Hepatocyte (in vitro differentiated cells): ENCODE measurements at places on chromosomes 5 and 9. TPM values are rescaled to one million over a fixed set of nuclear protein-coding genes. Genes with fewer than 3 reads are reported as not detected.

The PDE6A gene
- polyA plus RNA-seq = 3.7 and 3.9 TPM in 2 replicates

The ALDH1B1 gene
- 21.5 and 30.9 TPM in 2 replicates for polyA plus RNA-seq

DNA sequence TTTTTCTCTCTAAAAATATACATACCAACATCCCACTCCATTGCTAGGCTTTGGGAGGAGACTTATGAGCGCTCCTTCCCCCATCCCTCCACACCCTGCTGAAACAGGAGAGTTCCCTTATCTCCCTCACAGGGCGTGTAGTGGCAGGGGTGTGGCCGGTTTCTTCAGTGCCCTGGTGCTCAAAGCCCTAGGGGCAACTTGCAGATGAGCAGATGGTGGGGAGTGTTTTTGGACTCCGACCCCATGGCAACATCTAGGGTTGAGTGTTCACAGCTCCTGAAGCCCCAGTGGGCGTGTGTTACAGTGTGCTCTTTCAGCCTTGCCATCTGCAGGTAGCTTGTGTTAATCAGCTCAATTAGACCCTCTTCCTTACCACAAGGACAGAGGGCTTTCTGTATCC lies 409.5 kb downstream of the MAT2B start:
- peak; percentile 9 for DNase-seq

DNA sequence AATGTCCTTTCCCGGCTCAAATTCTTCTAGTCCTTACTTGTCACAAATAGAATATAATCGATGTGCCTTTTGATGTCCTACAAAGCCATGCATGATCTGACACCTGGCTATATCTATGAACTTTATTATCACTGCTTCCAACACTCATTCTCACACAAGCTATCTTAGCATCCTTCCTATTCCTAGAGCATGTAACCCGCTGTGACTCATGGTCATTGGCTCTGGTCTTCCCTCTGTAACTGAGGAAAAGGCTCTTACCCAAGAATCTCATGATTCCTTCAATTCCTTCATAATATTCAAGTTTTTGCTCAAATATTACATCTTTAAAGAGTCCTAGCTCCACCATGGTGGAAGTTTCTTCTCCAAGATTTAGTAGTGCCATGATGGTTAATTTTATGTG lies 480.0 kb upstream of the PAPPA start:
- DNase-seq = no peak

DNA sequence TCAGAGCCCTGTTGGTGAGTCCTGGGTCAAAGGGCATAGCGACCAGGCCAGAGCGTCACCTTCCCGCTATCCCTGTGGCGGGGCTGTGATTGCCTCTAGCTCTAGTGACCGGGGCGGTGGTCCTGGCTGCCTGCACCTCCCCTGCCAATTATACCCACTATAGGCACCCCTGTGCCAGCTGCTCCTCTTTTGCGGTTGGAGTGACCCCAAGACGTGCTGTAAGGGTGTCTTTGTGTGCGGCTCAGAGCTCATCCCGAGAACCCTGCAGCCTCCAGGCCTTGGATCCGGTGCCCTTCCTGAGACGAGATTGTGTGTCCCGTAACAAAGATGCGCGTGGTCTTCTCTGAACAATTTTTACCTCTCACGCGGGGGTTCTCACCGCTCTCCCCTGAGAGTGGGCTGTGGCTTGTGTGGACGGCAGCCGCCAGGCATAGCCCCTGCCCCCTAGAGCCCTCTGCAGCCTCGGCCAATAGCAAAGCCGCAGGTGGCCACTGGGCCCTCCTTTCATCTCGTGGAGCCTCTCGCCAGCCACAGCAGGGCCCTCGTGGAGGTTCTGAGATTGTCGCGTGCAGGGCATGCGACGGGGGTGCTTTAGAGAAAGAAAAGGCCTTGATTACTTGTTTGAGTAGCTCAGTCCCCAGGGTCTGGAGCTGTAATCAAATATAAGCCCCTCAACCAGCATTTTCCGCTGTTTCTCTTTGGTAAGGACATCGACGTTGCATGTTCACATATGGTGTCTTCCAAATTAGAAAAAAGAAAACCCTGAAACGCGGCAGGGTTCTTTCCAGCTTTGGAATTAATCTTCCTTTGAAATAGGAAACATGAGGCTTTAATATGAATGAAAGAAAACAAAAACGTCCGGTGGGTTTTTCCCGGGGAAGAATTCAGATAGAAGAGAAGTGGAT lies 10.7 kb downstream of the NKD2 start:
- no peak for DNase-seq

DNA sequence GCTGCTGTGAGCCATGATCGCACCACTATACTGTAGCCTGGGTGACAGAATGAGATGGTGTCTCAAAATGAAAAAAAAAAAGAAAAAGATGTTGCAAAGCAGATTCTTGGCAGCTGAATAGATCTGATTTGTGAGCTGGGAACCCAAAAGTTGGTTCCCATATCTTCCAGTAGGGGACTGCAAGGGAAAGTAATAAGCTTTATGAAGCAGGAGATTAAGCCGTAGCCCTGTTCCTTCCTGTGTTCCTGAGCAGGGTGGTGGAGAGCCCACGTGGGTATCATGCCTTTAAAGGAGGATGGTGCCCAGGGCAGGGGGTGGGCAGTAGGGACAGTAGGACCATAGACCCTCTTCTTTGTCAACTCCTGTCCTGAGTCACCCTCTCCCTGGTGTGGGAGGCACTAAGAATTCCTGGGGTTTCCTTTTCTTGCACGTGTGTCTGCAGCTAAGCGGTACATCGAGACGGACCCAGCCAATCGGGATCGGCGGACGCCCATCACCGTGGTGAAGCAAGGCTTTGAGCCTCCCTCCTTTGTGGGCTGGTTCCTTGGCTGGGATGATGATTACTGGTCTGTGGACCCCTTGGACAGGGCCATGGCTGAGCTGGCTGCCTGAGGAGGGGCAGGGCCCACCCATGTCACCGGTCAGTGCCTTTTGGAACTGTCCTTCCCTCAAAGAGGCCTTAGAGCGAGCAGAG lies 37.9 kb downstream of the STOM start:
- no peak for DNase-seq

GRCh38 chr5:156019571-156020180 lies 307.3 kb upstream of the SGCD start:
- DNase-seq = no peak

DNA sequence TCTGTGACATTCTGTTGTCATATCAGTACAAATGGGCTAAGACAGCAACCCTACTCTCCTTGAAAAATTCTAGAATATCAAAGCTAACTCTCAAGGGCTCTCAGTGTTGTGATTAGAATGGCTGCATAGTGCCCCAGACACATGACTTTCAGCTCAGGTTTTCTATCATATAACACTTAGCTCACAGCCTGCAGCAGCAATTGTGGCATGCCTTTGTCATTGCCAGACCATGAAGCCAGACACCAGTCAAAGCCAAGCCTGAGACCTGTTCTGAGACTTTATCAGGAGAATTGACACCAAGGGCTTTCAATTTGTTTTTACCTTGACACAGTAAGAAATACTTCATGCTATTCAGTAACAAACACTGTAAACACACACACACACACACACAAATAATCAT lies 159.0 kb upstream of the SNX2 start:
- DNase-seq = no peak

DNA sequence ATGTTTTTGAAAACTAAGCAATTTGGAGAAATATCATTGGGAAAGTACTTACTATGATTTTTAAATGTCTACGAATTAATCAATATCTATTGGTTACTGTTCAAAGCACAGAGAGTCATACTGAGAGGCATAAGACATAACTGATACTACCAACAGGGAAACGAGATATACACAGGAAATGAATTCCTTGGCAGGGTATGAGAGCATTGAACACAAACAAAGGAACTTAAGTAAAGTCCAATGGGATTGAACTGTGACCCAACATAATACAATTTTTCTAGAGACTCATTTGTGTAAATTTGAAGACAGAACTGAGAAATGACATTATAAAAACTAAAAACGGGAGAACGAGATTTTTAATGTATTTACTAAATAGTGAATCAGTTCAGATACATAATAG lies 1.3 kb upstream of the ITGA1 start:
- no peak for DNase-seq

DNA sequence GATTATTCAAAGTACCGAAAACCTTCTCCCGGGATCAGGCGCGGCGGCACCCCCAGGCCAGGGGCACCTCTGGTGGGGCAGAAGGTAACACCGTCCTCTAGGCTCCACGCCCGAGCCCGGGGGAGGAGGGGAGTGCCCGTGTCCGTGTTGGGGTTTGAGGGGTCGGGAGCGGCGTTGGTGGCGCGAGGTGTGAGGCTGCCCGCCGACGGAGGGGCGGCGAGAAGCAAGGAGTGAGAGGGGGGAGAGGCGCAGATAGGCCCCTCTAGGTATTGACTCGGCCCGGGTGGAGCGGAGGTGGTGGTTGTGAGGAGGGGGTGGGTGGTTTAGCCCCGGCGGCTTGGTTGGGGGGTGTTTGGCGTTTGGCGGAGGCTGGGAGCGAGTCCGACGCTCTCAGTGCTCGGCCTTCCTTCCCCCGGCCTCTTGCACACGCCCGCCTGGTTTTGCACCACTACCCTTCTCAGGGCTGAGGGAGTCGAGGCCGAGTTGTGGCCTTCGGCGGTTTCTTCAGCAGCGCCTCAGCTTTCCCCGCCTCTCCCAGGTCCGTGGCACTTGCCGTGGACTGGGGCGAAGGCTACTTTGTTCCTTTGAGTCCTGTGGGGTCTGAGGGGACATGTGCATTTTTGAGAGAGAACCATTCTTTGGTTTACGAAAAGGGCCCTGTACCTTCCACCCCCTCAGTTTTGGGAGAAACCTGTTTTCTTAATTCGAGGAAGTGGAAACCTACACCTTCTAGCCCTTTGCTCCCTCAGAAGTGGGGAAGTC lies 450 bp downstream of the GPBP1 start:
- peak; percentile 61 for DNase-seq
